Fibroblast of skin of left quadriceps (primary cell): ENCODE measurements at places on chromosomes 13 and 19.
A peak's percentile ranks its signal among the peaks of the same experiment; 100 is the strongest.

- DNase-seq, result no peak
Measured at GRCh38 chr19:8831832-8832131, 322 bp downstream of the ZNF558 start.

DNA sequence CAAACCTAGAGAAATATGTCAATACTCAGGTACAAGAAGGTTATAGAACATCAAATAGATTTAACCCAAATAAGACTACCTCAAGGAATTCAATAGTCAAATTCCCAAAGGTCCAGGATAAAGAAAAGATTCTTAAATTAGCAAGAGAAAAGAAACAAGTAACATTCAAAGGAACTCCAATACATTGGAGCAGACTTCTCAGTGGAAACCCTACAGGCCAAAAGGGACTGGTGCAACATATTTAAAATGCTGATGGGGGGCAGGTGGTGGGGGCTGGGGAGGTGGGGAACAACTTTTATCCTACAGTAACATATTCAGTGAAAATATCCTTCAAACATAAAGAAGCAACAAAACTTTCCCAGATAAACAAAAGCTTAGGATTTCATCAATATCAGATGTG lies 23.1 kb downstream of the ITGBL1 start:
- no peak for DNase-seq

GRCh38 chr19:7257148-7258040 lies 36.8 kb downstream of the INSR start:
- no peak for DNase-seq

- DNase-seq, result no peak
Measured at GRCh38 chr19:45424191-45425058, 708 bp upstream of the ERCC1 start.

DNA sequence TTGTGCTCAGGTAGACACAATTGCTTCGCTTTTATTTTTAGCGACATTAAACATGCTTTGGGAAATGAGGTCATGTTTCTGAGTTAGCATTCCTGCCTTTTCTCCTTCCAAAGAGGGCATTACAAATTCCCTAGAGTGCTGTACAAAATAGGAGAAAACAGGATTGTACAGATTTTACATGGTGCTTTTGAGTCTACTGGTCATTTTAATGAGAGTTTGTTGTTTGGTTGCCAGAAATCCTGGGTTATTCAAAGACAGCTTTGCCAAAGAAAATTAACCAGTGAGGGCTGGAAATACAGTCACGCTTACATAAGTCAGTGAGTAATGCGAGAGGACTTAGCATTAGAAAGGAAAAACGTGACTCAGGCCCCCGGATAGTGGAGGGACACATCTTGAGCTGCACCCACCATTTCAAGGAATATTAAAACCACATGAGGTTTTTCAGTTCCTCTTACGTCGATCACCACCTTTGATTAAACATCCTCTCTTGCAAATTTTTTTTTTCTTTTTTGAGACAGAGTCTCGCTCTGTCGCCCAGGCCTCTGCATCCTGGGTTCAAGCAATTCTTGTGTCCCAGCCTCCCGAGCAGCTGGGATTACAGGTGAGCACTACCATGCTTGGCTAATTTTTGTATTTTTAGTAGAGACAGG lies 55.4 kb downstream of the SACS start:
- DNase-seq, result peak; percentile 99

DNA sequence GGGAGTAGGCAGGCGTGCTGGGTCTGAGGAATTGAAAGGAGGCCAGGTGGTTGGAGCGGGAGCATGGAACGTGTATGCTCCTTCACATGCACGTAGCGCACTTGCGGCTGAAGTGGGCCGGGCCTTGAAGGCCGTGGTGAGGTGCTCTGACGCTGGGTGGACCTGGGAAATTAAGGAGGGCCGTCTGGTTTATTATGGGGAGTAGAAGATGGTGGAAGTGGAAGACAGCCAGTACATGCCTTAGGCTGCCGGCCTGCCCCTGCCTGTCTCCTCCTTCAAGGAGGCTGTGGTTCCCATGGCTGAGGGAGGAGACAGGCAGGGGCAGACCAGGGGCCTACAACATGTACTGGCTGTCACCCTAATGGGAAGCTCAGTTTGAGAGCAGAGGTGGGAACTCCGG lies 23.9 kb downstream of the GATAD2A start:
- DNase-seq, result no peak

GRCh38 chr19:23394511-23394910 lies 760 bp downstream of the ZNF91 start:
- no peak for DNase-seq

DNA sequence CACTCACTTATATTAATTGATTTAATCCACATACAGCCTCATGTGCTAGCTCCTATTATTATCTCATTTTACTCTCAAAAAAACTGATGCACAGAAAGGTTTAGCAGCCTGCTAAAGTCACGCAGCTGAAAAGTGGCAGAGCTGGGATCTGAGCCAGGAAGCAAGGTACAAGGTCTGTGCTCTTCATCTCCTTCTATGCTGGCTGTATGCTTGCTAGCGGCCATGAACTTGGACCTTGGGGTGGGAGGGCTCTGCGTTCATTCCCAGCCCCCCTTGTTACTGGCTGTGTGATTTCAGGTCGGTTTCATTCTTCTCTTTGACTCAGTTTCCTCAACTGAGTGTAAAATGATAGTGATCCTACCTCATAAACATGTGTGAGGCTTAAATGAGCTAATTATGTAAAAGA lies 69.8 kb downstream of the ALOX5AP start:
- DNase-seq, result no peak

- no peak for DNase-seq
Measured at GRCh38 chr13:112255550-112256120, 120.5 kb upstream of the SPACA7 start.

DNA sequence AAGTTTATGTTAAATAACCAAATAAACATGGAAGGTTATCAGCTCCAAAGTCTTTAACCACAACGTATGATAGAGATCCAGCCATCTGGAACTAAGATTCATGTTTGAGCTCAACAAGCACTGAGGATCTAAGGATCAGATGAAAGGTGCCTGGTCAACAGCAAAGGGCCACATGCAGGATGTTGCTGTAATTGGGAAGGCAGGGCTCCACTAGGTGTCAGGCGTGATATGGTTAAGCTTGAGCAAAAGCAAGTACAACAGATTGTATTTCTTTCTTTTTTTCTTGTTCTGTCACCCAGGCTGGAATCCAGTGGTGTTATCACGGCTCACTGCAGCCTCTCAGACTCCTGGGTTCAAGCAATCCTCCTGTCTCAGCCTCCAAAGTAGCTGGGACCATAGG lies 12.0 kb downstream of the EBPL start:
- no peak for DNase-seq

GRCh38 chr13:22735011-22735995 lies 445.5 kb upstream of the SGCG start:
- DNase-seq, result no peak

DNA sequence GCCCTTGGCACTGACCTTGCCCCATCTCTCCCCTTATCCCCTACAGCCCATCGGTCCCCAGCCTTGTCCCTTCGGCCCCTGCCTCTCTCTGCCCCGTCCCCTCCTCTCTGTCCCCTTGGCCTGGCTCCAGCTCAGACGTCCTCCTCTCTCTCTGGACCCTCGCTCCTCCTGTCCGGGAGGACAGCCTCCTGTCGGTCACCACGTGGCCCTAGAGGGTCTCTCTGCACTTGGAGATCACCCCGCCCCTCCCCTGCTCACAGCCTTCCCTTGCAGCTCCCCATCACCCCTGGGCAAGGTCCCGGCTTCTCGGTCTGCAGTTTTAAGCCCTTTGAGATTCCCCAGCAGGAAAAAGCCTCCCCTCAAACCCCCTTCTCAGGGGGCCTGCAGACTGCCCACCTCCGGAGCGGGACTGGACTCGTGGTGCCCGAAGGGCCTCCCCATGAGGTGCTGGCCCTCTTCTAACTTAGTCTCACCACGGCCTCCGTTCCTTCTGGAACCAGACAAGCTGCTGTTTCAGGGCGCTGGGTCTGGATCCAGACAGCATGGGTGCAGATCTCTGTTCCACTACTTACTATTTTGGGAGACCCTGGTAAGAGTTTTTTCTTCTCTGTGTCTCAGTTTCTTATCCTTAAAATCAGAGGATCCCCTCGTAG lies 3.3 kb upstream of the KLK15 start:
- DNase-seq, result no peak

- DNase-seq, result peak; percentile 41
Measured at GRCh38 chr19:13098277-13099072, 4.2 kb downstream of the LYL1 start.

- DNase-seq, result no peak
Measured at GRCh38 chr13:42926555-42926954, 65.5 kb downstream of the EPSTI1 start.

DNA sequence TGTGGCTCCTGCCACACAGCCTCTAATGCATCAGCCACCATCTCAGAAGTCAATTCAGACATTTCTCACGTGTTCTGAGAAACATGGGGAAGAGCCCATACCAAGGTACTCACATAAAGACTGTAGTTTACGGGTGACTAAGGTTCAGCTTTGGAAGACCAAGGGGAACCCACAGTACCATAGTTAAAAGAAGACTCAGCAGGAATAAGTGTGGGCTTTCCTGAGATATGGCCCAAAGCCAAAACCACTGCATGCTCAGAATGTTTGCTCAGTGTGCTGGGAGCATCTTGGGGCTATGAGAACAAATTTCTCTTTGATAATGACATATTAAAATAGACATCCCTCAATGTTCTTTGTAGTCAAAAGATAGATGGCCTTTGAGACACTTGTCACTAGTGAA lies 283.8 kb downstream of the DCT start:
- peak; percentile 86 for DNase-seq

- no peak for DNase-seq
Measured at GRCh38 chr13:41419206-41419605, 38.1 kb upstream of the RGCC start.

GRCh38 chr13:39329182-39329639 lies 273.8 kb downstream of the LHFPL6 start:
- no peak for DNase-seq

- DNase-seq, result no peak
Measured at GRCh38 chr19:40947114-40947513, 44.0 kb upstream of the CYP2B6 start.

DNA sequence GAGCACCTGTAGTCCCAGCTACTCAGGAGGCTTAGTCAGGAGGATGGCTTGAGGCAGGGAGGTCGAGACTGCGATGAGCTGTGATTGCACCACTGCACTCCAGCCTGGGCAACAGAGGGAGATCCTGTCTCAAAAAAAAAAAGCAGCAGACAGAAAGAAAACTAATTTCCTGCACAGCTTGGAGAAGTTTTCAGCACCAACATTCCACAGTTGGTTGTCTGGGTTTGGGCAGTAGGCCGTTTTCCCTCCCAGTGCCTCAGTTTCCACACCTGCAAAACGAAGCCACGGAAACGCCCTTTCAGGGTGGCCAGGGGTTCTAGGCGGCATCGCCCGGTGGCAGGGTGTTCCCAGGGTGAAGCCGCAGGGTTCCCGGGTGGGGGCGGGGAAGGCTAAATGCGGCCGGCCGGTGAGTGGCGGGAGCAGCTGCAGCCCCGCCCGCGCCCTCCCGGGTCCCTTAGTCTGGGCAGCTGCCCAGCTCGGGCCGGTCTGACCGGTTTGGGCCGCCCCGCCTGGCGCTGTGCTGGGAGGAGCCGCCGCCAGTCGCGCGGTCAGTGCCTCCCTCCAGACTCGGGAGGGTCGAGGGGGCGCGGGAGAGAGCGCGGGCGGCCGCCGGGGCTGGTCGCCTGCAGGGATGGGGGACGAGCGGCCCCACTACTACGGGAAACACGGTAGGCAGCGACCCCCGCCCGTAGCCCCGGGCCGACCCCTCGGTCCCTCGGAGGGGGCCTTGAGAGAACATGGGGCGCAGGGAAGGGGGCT lies at the start of gene SLC44A2:
Gene SLC44A2, plus strand, starts transcription at position 551 of the 759 bp plus-strand sequence. Its CDS starts 81 bp downstream, at position 632.
- no peak for DNase-seq

GRCh38 chr13:76329004-76329403 lies 557.2 kb downstream of the KCTD12 start:
- no peak for DNase-seq

DNA sequence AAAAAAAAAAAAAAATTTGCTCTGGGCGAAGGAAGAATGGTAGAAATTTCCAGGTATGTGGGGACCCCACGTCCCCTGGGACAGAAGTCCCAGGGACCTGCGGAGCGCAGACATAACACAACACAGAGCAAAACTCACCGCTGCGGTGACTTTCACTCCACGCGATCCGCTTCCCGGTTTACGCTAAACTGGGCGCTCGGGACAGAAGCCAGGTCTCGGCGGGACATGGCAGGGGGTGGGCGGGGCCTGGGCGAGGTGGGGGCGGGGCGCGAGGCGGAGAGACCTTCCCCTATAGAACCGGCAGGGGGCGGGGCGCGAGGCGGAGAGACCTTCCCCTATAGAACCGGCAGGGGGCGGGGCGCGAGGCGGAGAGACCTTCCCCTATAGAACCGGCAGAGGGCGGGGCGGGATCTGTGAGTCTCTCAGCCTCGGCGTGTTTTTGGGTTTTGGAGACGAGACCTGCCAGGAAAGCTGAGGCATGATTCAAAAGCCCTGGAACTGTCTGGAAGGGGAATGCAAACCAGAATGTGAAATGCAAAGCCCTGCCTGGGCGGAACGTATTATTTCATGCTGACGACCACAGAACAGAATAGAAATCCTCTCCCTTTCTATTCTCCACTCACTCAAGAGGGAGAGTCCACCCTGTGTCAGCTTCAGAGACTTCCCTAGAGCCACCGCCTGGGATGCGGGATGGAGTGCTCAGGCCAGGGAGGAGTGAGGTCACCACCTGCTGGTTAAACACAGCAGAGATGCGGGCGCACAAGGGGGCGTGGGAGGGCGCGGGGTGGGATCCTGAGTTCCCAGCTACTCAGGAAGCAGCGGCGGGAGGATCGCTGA lies 20.2 kb upstream of the ERVV-1 start:
- DNase-seq, result peak; percentile 46

DNA sequence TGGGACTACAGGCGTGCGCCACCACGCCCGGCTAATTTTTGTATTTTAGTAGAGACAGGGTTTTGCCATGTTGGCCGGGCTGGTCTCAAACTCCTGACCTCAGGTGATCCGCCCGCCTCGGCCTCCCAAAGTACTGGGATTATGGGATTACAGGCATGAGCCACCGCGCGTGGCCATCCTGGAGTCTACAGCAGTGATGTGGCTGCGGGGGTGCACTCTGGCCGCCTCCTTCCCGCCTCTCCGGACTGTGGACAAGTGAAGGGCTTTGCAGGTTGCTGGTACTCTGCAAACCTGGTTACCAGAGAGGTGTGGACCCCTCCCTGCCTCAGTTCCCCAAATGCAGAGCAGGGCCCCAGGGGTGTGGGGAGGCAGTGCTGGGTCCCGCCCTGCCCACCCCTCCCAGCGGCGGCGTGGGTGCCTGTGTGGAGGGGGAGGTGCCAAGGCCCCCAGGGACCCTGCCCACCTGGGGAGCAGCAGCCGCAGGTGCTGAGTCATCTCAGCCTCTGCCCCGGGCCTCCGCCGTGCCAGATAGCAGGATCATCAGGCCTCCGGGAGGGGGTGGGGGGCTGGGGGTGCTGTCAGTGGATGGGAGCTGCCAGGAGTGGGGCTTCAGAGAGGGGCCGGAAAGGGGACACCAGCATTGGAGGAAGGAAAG lies 23.1 kb downstream of the ARID3A start:
- DNase-seq, result no peak
